ENCODE measurements at places on chromosomes 4 and X.

- no peak for DNase-seq
Measured at GRCh38 chr4:38926896-38927295, 59.3 kb downstream of the FAM114A1 start.

DNA sequence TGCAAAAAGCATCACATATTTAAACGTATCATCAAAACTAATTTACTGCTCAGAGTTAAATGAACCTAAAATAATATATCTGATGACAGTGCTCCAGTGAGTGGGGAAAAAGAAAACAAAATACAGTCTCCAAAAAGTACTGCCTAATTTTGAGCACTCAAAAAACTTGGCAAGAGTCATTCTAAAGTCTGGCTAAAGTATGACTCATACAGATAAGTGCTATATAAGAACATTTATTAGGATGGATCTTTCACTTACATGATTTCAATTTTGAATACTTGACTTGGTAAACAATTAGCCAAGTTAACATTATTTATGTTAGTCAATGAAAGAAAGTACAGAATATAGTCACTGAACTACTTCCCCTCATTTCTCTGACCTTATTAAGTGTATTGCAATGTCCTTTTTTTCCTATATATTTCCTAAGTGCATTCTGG, 27.2 kb downstream of the FBXO8 start:
- DNase-seq: no peak

DNA sequence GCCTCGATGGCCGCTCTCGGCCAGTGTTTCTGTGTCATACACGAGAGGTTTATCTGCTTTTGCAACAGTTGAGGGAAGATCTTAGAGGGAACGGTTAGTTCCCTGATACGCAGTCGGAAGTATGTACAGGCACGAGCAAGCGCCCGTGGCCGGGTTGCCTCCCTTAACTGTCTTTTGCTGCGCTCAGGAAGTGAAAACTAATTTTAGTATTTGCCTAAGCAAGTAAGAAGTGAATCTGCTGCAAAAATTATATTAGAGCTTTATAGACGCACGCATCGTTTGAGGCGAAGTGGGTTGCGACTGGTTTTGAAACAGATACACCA, 695 bp downstream of the MTM1 start:
- no peak for DNase-seq

- no peak for DNase-seq
Measured at GRCh38 chrX:30570505-30570904, 7.1 kb downstream of the TASL start.

DNA sequence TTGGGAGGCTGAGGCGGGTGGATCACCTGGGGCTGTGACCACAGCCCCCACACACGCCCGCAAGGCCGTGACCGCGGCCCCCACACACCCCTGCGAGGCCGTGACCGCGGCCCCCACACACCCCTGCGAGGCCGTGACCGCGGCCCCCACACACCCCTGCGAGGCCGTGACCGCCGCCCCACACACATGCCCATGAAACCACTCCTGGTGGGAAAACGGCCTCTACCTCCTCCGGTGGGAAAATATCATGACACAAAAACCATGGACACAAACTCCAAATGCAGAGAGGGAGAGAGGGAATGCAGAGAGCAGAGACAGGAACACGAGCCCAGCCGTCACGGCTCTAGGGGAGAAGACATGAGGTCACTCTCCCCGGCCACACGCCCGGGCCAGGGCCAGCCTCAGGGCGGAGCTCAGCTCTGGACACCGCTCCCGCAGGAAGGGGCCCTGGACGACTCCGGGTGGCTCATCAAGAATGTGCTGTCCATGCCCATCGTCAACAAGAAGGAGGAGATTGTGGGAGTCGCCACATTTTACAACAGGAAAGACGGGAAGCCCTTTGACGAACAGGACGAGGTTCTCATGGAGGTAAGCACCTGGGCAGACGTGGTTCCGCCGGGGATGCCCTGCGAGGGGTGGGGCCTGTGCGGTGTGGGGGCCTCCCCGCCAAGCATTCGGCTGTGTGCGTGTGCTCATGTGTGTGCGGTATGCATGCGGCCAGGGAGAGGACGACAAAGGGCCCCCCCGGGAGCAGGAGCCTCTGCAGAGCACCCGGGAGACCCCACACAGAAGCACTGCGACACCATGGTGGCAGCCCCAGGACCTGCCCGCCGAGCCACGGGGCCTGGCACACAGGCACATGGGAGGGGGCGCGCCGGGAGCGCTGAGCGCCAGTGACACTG, 17.4 kb downstream of the ATP5ME start:
- DNase-seq: no peak

Measured in stimulated activated CD4-positive, alpha-beta T cell treated with anti-CD3 and anti-CD28 coated beads, Interleukin-1b, Interleukin-23, amount 100 ng/mL, for 1 hour (primary cell).